Dorsolateral prefrontal cortex (tissue), 122 donors: ENCODE measurements at places on chromosomes 3 and 15. TPM values are rescaled to one million over a fixed set of nuclear protein-coding genes. Genes with fewer than 3 reads are reported as not detected.

KATNBL1 gene
- 66.7 TPM for total RNA-seq

HACD2 gene
- 41.0 TPM for total RNA-seq

EPHA3 gene
- 8.8 TPM for total RNA-seq

SERPINI2 gene
- total RNA-seq: 2.1 TPM

ALDH1L1 gene
- 85.3 TPM for total RNA-seq
